ENCODE measurements at places on chromosomes 5 and 9.

DNA sequence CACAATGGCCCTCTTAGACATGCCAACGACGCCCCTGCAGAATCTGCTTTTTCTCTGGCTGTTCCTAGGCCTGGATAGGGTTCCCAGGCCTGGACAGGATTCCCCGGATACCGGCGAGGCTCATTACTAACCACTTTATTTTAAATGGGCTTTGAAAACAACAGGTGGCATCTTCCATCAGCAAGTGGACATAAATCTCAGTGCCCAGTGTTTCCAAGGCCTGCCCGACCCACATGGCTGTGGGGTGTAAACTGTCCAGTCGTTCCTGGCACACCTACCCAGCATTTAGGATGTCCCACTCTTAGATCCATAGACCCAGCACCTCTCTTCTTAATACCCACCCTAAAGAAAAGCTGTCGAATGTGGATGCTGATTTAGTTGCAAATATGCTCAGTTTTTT, 896 bp downstream of the CMBL start:
- no peak for DNase-seq

GRCh38 chr5:179120951-179121666, 60.9 kb downstream of the ZNF354C start:
- DNase-seq = peak; percentile 49

- no peak for DNase-seq
Observed at GRCh38 chr5:164649266-164649665, 1143.8 kb downstream of the MAT2B start.

GRCh38 chr5:150285114-150285513, 4.5 kb downstream of the CAMK2A start:
- no peak for DNase-seq

DNA sequence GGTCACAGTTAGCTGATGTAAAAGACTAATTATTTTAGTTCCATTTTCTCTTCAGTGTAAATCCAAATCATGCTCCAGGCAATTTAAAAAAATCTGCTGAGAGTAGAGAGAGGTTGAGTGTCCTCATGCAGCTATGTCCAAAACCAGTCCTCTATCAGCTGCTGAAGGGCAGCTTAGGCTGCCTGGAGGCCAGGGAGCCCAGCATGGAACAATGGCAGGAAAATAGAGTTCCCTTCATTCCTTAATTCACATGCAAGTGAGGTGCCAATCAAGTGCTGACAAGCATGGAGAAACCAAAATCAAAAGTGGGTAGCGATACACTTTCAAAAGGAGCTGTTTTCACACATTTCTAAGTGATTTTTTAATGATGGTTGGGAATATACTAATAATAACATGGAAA, 78.3 kb upstream of the POU5F2 start:
- DNase-seq = no peak

- DNase-seq = no peak
Observed at GRCh38 chr9:69590266-69590665, 81.9 kb downstream of the APBA1 start.

- no peak for DNase-seq
Observed at GRCh38 chr5:7805379-7805778, 45.6 kb downstream of the CFAP90 start.

DNA sequence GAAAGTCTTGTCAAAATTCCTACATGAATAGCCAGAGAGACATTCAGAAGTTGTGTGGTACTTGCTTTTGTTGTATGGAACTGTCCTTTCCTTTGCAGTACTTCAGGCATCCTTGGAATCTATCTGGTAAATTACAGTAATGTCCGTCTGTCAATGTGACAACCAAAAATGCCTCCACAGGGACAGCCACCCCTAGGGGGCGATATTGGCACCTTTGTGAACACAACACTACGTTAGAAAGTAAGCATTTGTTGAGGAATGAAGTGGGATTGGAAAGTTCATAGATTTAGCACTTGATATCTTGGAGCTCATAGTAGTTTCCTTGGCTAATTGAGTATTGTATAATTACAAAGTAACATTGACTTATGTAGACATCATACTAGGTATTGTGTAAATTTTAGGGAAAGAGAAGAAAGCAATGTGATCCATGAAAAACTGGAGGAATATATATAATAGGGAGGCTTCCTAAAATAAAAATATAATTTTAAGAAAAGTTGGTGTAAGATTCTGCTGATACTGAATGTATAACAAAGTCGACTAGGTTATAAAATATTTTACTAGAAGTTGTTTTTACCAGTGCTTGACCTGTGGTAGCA, 32.7 kb downstream of the TMEFF1 start:
- DNase-seq = no peak

DNA sequence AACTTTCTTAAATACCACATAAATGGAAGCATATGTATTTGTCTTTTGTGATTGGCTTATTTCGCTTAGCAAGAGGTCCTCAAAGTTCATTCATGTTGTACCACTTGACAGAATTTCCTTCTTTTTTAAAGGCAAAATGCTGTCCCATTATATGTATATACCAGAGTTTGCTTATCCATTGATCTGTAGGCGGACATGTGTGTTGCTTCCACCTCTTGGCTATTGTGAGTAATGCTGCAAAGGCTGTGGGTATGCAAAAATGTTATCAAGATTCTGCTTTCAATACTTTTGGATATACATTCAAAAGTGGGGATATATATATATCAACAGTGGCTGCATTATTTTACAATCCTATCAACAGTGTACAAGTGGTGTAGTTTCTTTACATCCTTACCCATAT, 271.0 kb downstream of the PRR16 start:
- no peak for DNase-seq

- DNase-seq = no peak
Observed at GRCh38 chr9:120693700-120694008, 20.6 kb downstream of the MEGF9 start.

DNA sequence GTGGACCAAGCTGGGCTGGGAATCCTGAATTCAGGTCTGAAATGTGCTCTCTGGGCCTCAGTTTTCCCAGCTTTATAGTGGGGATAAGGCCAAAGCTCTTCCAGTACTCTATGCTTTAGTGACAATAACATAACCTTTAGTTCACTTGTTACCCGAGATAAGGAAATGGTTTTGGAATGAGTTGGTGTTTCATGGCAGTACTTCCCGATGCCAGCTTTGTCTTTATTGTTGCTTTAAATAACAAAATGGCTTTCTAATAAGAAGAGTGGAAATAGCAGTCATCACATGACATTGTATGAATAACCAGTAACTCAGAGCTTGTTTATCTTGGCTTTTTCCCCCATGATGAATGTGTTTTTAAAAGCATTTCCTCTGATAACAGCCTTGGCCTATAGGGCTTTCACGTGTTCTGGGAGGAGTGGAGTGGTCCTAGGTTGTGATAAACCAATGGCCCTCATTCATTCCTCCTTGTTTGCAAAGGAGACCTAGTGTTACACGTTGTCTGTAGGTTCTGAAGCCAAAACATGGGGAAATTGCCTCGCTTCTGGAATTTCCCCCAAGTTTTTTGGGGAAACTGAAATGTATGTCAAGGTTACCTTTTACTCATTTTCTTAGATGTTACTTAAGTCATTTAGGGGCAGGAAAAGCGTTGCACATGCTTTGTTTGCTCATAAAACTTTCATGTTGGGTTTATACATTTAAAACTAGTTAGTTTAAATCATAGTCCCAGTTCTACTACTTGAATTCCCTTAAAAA, 53.7 kb downstream of the ZNF618 start:
- DNase-seq = no peak

DNA sequence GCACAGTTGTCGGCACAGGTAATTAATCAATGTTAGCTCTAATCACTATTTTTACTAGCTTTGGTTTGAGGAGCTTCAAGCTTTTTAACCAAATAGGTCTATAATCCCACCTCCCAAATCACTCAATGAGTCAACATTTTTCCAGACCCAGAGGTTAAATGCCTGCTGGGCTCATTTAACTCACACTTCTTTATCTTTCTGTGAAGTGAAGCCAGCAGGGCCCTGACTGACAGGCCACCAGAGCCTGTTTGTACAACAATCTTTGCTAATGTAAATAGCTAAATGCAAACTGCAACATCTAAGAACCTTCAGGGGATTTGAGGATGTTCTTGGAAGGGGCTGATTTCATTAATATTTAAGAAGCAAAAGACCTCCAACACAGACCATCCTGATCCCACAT, 98.4 kb upstream of the NREP start:
- DNase-seq = no peak

DNA sequence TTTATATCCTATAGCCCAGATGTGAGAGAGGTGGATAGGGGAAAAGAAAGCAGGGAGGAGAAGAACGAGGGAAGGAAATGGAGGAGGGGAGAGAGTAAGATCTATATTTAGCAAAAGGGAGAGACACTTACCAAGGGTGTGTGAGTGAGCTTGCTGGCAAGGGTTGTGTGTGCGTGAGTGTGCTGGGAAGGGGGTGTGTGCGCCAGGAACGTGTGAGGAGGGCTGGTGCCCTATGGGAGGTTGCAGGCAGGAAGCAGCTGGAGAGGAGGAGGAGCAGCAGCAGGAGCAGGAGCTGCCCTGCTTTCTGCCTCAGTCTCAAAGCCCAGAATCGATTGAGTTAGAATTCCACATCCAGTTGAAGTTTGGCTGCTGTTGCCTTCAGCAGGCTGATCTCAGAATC, 148.3 kb upstream of the RUSC2 start:
- DNase-seq = no peak

DNA sequence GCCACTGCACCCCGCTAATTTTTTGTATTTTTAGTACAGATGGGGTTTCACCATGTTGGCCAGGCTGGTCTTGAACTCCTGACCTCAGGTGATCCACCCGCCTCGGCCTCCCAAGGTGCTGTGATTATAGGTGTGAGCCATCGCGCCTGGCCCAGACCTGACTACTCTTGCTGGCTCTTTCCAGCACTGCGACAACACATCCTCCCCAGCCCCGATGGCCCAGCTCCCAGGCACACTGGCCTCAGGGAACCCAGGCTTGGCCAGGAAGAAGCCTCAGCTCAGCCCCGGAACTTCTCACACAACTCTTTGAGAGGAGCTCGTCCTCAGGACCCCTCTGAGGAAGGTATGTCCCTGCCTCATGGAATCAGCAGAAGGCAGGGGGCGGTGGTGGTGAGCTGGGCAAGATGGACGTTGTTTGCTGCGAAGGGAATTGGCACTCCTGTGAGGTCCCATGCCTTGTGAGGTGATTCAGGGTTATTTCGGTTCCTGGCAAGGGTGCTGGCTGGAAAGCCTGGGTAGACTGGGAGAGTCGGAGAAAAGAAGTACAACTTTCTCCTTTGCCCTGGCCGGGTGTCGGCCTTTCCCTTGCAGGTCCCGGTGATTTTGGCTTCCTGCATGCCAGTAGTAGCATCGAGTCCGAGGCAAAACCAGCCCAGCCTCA, 5.9 kb downstream of the DELE1 start:
- no peak for DNase-seq

- DNase-seq = no peak
Observed at GRCh38 chr9:136642439-136642921, 20.2 kb upstream of the EGFL7 start.

- DNase-seq = no peak
Observed at GRCh38 chr9:37206121-37206620, 85.8 kb downstream of the ZCCHC7 start.

DNA sequence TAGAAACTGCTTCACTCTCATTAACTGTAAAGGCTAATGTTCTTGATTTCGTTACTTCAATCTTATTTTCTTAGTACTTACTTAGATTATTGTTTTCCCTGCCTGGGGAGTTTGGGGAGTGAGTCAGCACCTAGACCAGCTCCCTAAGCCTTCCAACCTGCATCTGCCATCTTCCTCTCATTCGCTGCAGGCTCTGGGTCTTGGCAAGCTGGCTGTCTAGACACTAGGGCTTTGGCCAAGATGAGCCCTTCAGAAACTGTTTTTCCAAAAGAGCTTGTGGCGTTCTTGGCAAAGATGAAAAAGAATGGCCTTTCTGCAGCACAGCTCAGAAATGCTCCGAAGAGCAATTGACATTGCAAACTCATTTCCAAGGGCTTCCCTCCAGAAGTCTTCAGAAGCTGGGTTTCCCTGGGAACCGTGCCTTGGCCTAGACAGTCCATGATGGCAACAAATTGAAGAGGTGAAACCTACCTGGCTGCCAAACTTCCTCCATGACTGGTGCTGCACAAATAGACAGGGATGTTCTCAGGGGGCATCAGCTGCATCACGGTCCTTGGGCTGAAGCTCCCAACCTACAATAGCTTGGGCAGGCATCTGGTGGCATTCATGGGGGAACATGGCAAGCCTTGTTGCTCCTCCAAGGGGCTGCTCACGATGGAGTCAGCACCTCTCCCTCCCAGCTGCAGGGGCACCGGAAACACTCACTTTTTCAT, 76.6 kb downstream of the NSUN2 start:
- DNase-seq = peak; percentile 58

GRCh38 chr9:137021979-137022661, 5.9 kb downstream of the ABCA2 start:
- DNase-seq = no peak

DNA sequence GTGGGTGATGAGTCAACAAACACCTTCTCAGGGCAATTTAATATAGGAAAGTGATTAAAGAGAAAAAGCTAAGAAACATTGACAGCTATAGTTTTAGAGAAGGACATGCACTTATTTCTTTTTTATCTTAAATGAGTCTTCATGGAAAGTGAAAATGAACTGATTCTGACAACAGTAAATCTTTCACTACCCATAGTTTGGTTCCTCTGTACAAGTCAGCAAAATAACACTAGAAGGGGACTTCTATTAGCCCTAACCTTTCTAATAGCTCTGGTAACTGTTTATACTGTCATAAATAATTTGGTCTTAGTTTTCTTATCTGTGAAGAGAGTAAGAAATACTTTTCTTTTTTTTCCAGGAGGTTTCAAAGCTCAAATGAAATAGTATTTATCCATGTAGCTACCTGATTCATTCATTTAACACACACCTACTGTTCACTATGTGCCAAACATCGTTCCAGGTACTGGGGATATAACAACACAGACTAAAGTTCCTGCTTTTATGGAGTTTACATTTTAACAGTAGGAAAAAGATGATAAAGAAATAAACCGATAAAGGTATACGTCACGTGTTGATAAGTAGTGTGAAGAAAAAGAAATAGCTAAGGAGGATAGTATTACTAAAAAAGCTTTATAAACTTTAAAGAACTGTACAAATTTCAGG, 148.2 kb downstream of the PCSK1 start:
- no peak for DNase-seq

GRCh38 chr9:1726993-1727759, 288.0 kb upstream of the SMARCA2 start:
- no peak for DNase-seq

DNA sequence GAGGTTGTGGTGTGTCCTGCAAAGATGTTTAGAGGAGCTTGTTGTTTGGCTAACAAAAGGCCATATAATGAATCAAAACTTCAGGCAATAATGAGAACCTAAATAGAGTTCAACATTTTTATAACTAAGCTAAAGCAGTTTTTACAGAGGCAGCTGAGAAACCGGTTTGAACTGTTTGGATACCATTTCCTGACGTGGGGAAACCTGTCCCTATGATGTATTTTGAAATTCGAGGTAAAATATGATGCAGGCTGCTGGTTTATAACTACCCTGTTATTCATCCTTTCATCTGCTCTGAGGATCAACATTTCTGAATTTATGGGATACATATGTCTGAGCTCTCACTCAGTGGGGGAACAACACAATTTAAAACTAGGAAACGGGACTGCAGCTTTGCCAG, 289.5 kb upstream of the IRX2 start:
- DNase-seq = no peak

- no peak for DNase-seq
Observed at GRCh38 chr5:2576823-2577222, 174.7 kb downstream of the IRX2 start.
